ENCODE measurements at places on chromosomes 7 and 10.

- DNase-seq = peak; percentile 75
Observed at GRCh38 chr7:94395141-94396036, 694 bp downstream of the COL1A2 start.

DNA sequence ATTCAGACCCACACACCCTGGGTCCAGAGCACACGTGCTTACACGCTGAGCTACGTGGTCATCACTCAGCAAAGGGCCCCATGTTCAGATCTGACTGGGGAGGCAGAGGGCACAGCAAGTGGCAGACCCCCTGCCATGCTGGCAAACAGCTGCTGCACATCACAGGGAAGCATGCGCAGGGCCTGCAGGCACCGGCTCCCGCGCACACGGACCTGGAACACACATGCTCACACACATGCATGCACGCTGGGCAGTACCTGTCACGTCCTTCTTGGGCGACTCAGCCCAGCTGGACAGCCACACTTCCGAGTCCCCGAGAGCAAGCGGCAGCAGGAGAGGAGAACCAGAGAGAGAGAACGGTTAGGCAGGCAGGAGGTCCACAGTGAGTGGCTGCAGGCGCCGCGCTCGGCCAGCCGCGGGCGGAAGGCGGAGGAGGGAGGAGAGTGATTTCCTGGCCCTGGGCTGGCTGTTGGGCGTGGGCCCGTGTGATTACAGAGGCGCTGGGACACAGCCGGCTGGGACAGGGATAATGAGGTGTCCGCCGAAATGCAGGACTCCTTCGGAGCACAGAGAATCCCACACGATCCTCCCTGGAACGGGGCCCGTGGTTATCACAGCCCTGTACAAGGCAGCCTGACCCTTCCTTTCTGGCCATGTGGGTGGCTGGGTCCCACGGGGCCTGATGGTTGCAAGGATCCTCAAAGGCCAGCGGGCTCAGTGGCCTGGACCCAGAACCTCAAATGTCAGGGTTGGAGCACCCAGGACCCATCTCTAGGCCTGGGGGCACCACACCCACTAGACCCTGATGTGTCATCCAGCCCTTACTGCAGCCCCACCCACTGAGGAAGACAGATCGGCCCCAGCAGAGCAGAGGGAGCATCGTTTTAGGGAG, 175.1 kb downstream of the NEURL1 start:
- no peak for DNase-seq

DNA sequence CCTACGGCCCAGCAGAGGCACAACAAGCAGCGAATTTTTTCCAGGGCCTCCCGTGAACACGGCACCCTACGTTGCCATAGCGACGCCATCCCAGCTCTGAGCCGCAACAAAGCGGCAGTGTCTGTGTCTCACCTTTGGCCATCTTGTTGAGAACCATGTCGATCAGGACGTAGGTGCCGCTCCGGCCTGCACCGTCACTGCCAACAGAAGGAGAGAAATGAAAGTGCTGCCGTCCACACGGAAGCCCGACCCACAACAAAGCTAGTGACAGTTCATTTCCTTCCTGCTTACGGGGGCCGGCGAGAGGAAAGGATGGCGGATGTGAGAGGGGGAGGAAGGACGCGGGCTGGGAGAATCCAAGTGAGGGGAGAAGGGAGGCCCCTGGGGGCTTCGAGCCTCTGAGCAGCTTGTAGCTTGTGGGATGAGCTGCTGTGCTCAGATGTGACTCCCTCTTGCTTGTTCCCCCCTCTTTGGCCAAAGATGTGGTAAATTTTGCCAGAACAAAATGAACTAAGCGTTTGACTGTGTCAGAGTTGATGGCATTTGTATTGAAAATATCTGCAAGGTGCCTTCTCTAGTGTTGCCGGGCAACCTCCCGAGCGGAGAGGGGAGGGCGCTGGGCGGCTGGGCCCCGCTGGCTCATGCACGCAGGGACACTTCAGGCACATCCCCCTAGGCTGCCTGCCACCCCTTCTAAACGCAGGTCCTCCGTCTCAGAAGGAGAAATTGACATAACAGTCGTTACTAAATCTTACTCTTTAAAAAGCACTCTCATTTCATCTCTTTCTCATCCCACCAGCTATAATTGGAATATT, 232.2 kb downstream of the DNAJB6 start:
- DNase-seq = peak; percentile 95

GRCh38 chr7:137839903-137840779, 6.6 kb downstream of the DGKI start:
- no peak for DNase-seq

DNA sequence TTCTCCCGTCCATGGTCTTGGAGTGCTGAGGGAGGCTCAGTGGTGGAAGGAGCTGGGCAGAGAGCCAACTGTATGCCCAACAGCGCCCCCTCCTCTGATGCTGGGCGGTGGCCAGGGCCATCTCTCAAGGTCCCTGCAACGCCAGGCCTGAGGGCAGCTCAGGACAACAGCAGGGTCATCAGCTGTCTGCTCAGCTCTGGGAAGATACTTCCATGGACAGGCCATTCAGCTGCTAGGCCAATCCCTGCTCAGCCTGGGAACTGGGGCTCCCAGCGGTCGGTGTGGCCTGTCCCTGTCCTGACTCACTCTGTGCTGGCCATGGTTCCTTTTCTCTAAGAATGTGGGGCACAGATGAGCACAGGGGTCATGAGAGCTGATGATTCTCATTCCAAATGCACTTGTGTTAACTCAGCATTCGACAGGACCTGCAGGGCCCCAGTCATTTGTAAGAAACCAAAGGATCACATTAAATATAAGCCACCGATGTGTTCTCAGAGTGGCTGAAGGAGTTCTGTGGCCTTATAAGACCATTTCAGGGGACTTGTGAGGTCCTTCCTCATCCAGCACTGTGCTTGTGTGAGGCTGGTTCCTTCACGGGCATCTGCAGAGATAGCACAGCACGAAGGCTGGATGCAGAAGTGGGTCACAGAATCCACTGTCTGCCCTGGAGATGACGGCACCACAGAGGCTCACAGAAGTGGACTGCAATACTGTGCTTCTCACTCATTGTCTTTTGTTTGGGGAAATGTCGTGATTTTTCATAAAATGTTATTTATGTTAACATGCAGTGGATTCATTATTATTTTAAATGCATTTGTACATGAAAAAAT, 73.0 kb downstream of the ADCY1 start:
- DNase-seq = no peak

DNA sequence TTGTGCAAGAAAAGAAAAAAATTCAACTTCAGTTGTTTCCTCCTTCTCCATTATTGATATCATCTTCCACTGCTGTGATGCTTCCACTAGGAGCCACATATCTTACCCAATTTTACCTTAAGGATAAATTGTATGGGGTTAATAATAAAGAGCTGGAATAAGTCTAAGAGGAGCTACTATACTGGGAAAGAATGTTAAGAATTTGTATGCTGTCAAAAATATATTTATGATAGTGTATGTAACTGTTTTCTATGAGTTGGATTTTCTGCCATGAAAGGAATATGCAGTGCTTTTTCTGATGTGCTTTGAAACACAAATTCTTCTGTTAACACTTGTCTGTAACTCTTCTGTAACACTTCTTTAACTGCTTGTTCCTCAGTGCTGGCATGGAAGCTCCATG, 219.1 kb downstream of the VTI1A start:
- DNase-seq = no peak

- DNase-seq = no peak
Observed at GRCh38 chr7:80139236-80139635, 4.6 kb downstream of the GNAI1 start.

- DNase-seq = peak; percentile 49
Observed at GRCh38 chr7:151742713-151743480, 134.0 kb downstream of the PRKAG2 start.

GRCh38 chr7:130369110-130369711, 11.1 kb upstream of the CPA1 start:
- peak; percentile 52 for DNase-seq

- DNase-seq = no peak
Observed at GRCh38 chr7:47776335-47776734, 171.9 kb downstream of the PKD1L1 start.

DNA sequence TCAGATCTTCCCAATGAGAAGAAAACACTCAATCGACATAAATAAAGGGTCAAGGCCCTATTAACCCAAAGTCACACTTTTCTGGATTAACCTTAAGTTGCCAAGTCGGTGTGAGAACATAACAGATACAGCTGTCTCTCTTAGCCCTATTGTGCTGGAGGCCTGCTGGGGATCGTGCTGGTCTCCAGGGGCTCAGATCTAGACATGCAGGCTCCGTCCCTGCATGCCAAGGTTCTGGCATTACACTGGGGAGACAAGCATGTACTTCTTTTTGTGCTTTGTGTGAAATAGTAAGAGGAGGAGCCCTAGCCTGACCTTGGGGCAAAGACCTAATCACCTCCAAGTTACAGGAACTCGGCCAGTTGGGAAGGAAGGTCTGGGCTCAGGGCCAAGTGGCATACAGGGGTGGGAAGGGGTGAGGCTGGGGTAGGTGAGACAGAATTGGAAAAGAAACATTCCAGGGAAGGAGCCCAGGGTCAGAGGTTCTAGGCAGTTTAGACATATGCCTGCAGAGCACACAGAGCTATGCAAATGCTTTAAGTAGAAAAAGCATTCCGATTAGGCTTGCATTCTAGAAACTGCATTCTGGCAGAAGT, 216.4 kb downstream of the HECW1 start:
- no peak for DNase-seq

DNA sequence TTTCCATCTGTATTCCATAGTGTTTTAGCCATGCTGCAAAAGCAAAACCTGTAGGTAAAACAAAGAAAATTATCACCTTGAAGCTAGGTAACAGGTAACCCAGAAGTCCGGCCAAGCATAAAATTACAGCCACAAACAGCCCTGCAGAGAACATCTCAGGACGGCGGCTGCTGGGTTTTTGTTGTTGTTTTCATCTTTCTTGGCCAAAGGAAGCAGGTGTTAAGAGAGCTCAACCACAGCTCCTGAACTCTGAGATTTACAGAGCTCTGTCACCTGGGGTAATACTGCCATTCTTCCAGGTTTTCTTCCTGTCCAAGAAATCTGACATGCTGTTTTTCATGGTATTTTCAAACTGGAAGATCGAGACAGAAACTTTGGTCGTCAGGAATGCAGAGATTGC, 847 bp upstream of the SCIN start:
- DNase-seq = no peak

DNA sequence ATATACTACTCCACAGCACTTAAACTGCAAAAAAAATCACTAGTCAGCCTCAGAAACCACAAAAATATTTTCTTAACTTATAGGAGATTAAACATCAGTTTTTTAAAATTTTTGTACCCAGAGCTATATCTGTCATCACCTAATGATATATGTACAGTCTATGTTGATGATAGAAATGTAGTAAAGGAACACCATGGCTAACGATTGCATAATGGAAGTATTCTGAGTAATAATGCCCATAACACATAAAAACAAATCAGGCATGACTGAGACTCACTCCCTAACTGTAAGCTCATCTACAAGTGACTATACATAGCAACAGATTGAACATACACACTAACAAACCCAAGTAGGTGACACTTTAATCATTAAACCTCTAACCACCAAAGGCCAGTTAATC, 51.3 kb downstream of the TSPAN12 start:
- DNase-seq = no peak

DNA sequence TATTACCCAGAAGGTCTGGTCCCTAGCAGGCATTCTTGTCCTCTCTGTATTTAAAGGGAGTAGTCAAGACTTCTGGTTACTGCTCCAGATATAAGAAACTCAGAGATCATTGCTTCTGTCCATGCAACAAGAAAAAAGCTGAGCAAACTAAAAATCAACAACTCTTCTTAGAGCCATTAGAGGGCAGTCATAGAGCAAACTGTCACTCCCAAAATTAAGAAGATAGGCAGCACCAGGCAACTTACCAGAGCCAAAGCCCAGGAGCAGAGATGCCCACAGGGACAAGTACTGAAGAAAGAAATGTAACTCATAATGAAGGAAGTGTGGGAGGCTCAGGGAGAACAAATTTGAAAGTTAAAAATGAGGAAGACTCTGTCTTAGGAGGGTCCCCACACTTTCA, 472.9 kb upstream of the COBL start:
- peak; percentile 49 for DNase-seq

DNA sequence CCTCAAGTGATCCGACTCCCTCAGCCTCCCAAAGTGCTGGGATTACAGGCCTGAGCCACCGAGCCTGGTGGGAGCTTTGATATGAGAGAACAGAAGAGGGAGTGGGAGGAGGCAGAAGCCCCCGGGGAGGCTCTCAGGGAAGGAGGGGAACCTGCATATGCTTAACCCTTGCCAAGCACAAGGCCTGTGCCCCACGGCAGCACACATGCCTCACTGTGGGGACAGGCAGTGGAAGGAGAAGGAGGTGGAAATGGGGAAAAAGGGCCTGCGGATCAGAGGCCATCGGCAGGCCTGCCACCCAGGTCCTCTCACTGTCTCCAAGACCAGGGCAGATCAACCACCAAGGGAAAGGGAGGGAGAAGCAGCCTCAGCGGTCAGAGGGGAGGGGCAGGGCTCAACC, 7.2 kb upstream of the GRID1 start:
- DNase-seq = no peak

DNA sequence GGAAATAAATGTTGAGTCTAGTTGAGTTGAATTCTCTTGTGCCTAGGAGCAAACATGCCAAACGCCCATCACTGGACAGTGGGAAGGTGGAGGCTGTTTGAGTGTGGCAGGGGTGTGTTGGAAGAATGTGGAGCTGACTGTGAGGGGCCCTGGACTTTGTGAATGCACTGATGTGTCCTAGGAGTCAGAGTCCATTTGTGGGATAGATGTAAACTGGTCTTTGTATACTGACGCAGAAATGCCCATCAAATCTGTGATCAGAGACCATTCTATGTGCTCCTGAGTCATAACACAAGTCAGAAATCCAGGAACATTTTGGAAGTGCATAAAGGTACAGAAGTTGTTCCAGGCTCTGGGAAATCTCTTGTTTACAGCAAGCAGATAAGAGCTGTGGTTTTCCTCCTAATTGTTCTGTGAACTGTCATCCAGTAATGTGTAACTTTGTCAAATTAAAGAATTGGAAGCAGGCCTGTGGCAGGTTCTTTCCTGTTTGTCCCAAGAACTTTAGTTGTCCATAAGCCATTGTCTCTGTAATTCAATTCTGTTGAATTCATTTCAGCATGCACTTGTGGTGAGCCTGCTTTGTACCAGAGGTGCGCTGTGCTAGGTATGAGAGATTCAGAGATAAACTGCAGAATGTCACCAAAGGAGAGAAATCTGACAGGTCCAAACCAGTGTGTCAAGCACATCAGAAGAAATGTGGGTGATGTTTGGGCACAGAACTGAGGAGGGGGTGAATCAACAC, 7.6 kb downstream of the PRXL2A start:
- DNase-seq = no peak

DNA sequence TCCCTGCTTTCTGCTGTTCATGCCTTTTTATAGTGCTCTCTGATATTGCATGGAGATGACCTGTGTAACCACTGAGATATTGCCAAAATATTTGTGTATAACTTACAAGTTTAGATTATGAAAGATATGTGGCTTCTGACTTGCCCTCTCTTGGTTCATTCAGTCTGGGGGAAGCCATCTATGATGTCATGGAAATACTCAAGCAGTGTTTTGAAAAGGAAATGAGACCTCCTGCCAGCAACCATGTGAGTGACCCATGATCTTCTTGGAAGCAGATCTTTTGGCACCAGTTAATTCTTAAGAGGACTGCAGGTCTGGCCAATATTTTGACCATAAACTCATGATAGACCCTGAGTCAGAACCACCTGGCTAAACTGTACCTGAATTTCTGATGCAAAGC, 183.0 kb downstream of the THSD7A start:
- DNase-seq = no peak

- peak; percentile 76 for DNase-seq
Observed at GRCh38 chr7:95871075-95871848, 98.9 kb downstream of the DYNC1I1 start.

GRCh38 chr7:130420943-130421578, 19.8 kb downstream of the CEP41 start:
- no peak for DNase-seq

GRCh38 chr10:70820976-70821750, 5.4 kb downstream of the SGPL1 start:
- DNase-seq = no peak

- DNase-seq = no peak
Observed at GRCh38 chr7:152144557-152145245, 119.2 kb downstream of the GALNT11 start.
